Activated T-helper 1 cell treated with Interleukin-2 at 50 U/mL for 16 hours (primary cell): ENCODE measurements at places on chromosomes 7 and 10.

- DNase-seq = no peak
These were observed 3.6 kb downstream of the SRI start for GRCh38 chr7:88216276-88216675.

GRCh38 chr10:55668326-55668922 is 692.6 kb downstream of the ZWINT start:
- DNase-seq = no peak

- no peak for DNase-seq
These were observed 38.3 kb upstream of the PARD3 start for GRCh38 chr10:34853357-34853756.

- DNase-seq = peak; percentile 12
These were observed 535 bp downstream of the BTRC start for GRCh38 chr10:101354328-101355071.

DNA sequence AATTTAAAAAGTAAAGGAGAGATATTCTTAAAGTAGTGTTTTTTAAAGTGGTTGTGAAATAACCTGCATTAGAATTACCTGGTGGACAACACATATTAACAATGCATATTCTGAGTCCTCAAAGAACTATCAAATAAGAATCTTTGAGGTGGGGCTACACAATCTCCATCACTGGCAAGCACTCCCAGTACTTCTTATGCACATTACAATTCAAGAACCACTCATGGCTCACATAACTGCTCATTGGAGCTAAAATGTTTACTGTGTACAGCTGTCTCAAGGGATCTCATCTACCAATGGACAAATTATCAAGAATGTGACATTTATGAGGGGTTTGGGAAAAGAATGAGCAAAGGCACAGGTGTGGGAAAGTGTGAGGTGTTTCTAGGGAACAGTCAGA is 692.0 kb downstream of the PHTF2 start:
- no peak for DNase-seq

DNA sequence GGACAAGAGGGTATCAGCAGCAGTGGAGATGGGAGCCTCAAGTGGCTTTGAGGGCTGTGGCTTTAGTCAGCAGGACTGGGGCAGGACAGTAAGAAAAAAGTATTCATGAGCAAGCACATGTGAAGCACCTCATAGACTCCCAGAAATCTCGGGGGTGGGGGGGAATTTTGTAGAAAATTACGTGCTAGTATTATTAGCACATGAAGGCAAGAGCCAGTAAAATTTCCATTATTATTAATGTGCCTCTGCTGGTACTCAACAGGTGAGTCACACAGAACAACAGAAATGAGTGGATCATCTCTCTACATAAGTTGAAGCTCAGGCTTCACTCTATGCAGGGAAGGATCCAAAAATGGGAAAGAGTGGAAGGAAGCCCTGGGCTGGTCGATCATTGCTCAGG is 114.5 kb downstream of the MYOF start:
- no peak for DNase-seq

- DNase-seq = no peak
These were observed 108.3 kb upstream of the CNTNAP2 start for GRCh38 chr7:146008293-146008692.

DNA sequence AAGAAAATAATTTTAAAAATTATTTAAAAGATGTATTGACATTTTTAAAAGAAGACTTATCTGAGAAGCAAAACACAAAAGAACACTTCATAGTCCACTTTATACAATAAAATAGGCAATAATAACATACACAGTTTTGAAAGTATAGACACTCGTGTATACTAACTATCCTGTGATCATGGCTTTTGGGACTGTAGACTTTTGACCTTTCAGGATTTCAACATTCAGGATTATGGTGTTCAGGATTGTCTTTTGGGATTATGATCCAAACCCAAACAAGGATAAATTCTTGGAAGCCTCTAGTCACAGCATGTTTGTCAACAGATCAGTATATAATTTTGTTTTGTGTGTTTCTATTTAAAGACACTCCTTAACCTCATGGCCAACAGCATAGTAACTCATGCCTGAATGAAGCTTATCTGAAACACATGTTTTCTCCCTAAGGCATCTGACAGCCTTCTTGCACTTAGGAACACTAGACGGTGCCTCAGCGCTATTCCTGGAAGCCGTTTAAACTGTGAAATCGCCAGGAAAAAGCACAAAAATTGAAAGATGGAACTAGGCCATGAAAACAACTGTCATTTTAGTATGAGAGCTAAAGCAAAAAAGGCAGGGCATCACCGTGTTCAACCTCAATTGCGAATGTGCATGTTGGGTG is 29.9 kb downstream of the GSAP start:
- no peak for DNase-seq

DNA sequence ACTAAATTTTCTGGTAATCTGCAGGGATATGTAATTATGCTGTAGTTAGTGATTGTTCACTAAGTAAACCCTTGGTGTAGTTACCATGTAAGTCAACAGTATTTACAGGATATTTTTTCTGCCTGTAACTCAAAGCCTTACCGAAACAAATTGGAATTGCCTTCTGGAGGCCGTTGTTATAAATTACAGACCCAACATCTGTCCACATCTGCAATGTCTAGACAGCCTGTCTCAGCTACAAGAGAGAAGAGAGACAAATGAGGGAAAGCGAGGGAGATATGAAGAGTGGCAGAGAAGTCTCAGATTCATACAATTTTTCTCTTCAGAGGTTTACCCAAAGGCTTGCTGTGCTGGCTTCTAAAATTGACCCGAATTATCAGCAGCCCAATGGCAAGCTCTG is 23.7 kb upstream of the BTRC start:
- no peak for DNase-seq

DNA sequence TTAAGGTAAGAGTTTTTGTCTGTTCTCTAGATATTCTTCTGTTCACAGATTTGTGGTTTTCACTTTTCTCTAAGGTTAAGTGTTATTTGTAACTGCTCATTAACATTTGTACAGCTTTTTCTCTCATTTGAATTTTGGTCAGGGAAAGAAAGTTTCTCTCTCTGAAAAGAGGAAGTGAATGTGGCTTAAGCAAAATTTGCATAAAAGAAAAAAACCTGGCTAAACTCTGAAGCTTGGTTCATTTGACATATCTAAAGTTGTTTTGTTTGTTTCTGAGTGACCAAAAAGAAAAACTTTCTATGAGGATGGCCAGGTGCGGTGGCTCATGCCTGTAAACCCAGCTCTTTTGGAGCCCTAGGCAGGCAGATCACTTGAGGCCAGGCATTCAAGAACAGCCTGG is 22.0 kb upstream of the SLC26A4 start:
- DNase-seq = no peak

GRCh38 chr7:45982907-45983719 is 62.0 kb upstream of the IGFBP3 start:
- DNase-seq = no peak

DNA sequence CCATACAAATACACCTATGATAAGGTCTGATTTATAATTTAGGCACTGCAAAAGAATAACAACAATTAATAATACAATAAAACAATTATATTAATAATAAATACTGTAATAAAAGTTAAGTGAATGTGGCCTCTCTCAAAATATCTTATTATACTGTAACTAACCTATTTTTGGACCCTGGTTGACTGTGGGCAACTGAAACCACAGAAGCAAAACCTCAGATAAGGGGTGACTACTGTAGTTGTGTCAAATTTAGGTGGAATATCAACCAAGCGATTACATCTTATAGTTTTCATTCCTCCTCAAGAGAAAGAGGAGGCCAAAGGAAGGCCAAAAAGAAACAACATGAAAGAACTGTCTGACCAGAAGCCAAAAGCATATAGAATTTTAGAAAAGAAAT is 103.9 kb downstream of the SKAP2 start:
- no peak for DNase-seq

DNA sequence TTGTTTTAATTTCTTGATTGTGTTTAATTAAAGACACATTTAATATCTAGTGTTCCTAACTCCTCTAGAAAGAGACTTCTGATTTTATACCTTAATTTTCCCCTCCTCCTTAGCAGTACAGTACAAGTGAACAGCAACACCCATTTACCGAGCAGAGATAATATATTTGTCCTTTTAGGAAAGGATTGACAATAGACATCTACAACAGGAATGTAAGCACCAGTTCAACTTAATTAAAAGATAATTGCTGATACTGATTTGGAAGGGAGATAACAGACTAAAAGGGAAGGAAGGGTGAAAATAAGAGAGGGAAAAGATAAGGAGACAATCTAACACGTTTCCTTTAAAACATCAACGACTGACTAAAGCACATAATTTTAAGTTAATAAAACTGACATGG is 119.3 kb downstream of the SRPK2 start:
- no peak for DNase-seq

GRCh38 chr7:27207348-27207985 is 7.6 kb upstream of the HOXA13 start:
- DNase-seq = no peak

DNA sequence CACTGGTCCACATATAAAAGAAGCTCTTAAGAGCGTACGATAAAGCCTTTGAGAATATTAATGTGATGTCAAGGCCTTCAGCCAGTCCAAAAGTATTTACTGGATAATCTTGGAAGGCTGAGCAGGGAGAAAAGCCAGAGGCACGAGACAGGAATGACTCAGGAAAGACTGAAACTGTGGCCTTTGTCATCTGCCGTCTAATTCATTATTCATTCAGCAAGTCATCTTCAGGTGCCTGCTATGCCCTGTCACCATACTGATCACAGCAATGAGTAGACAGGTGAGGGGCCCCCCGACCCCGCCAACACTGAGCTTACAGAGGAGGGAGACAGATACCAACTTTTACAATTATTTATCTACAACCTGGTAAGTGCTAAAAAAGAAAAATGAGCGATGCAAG is 78.9 kb downstream of the VOPP1 start:
- DNase-seq = no peak

GRCh38 chr7:55280031-55280454 is 85.1 kb upstream of the LANCL2 start:
- DNase-seq = peak; percentile 19

GRCh38 chr7:137999496-138000080 is 2.3 kb downstream of the CREB3L2 start:
- no peak for DNase-seq

DNA sequence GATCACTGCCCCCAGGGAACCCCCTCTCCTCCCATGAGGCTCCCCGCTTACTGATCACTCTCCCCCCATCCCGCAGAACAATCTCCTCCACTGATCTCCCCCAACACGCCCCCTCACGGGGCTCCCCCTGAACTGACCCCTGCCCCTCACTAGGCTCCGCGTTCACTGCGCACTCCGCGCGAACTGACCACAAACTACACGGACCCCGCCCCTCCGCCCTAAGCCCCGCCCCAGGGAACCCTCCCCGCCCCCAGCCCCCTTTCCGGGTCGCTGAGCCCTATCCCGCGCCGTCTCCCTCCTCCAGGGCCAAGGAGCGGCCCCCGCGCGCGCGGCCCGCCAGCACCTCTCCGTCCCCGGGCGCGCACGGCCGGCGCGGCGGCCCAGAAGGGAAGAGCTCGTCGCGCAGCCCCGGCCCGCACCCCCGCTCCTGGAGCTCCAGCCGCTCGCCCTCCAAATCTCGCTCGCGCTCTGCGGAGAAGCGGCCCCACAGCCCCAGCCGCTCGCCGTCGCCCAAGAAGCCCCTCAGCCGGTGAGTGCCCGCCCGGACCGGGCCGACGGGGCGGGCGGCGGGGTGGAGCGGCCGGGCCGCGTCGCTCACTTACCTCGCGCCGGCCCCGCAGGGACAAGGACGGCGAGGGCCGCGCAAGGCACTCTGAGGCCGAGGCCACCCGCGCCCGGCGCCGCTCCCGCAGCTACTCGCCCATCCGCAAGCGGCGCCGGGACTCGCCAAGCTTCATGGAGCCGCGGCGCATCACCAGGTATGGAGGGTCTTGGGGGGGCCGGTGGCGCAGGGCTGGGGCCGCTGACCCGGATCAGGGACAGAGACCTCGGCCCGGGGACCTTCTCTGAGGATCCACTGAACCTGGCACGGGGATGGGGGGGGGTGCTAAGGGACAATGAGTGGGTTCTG is 19.9 kb upstream of the HSPB1 start:
- no peak for DNase-seq

- no peak for DNase-seq
These were observed 2.5 kb downstream of the IGFBP3 start for GRCh38 chr7:45918556-45918955.

DNA sequence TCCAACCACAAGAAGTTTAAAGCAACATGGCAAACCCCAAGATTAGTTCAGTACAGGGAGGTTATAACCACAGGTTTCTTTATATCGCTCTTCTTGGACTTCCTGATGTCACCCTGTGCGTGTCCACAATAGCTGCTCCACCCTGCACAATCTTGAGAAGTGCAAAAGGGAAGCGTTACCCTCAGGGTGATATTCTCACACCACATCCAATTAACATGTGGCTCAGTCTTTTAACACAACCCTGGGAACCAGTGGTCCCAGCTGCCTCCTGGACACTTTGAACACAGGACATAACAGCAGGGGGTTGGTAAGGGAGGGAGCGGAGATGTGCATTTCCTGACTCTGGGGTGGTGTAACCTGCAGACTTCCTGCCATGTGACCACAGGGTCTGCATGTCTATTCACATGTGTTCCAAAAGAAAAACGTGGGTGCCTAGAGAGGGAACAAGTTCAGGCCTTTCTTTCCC is 64.6 kb downstream of the GSAP start:
- DNase-seq = peak; percentile 33

GRCh38 chr7:112232212-112232978 is 25.9 kb downstream of the ZNF277 start:
- no peak for DNase-seq

DNA sequence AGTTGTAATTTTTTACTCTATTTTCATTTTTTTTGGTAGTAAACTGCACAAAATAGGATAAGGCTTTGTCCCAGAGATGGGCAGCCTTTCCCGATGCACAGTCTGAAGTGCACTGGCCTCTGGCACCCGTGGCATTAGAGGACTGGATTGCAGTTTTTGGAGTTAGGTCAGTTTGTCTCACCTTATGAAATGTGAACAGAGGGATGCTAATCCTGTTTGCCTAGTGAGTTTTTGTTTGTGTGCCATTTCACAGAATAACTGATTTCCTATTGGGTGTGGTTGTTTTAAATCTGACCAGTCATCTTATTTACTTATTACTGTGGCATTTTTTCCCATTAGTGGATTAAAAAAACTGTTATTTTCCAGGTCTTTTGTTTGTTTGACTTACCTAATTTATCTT is 109.5 kb upstream of the GATA3 start:
- DNase-seq = no peak

GRCh38 chr7:32846630-32847225 is 44.8 kb downstream of the KBTBD2 start:
- peak; percentile 79 for DNase-seq

- DNase-seq = no peak
These were observed 68.0 kb upstream of the INSIG1 start for GRCh38 chr7:155229548-155230168.

GRCh38 chr10:102312683-102313082 is 67.4 kb downstream of the GBF1 start:
- no peak for DNase-seq
